Subcutaneous adipose tissue (tissue), 4 donors: ENCODE measurements at places on chromosomes 4 and X. TPM values are rescaled to one million over a fixed set of nuclear protein-coding genes. Genes with fewer than 3 reads are reported as not detected.

Gene RPS6KA3
- 35.9 TPM for total RNA-seq

Gene RTL3
- 0.34 TPM for total RNA-seq

Gene CSAG3
- total RNA-seq = not detected

Gene SLC4A4
- total RNA-seq = 8.8 TPM
